ENCODE measurements at places on chromosomes 7 and 10.
A peak's percentile ranks its signal among the peaks of the same experiment; 100 is the strongest.

- DNase-seq = no peak
Observed at GRCh38 chr10:72746426-72747363, 54.8 kb downstream of the MCU start.

DNA sequence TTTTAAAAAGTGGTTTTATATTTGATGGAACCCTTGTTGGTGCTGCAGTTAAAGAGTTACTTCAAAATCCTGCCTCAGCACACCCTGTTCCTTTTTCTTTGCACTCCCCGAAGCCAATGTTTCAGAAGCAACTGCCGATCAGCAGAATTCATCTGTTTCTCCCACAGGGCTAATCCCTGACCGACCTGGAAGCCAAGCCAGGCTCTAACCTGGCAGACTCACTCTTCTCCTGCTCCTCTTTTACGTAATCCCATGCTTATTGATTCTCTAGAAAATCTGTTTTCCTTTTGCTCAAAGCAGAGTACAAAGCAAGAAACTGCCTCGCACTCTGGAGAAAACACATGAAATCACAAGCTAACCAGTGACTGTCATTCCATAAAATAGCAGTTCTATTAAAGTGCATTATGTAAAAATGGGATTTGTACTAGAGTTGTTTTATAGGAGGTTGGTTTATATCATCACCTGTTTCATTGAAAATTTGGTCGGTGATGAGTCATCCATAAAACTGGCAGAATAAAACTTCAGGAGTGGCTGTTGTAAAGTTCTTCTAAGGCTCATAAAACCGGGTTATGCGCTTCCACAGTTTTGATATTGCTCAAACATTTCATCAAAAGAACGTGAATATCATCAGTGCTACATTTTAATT, 99.9 kb downstream of the CNTNAP2 start:
- DNase-seq = no peak

DNA sequence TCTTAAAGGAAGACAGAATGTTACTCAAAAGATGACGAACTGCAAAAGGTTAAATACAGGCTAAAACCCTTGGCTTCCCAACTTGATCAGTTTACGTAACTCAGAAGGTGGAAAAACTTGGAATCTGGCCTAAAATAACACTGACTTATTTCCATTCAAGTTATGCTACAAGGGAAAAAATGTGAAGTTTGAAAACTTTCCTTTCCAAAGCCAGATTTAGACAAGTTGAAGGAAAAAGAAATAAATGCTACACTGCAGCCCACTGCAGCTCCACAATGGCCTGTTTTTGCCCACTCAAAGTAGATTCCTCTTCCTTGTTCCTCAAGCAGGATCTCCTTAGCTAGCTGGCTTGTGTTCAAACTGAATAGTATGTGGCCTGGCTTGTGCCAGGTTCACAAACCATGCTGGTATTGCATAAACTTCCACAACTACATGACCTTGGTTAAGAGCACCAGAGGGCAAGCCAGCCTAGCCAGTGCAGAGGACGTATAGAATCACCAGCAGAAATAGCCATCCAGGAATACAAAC, 166.2 kb downstream of the CPEB3 start:
- DNase-seq = no peak

DNA sequence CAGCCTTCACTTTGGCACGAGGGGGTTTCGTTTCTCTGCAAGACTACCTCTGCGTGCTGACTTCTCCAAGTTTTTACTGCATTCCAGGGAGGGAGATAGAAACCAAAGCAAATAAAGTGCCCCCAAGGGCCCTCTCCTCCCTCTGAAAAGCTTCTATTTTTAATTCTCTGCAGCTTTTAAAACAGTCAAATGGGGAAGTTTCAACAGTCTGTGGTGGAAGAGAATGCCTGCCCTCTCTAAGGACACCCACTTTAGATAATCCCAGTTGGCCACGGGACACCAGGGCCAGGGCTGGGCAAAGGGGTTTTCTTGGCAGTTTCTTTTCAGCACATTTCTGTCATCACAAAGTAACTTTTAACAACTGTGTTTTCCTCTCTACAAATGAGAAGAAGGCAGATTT, 386.7 kb upstream of the NPVF start:
- no peak for DNase-seq

GRCh38 chr10:127882801-127883459, 9.8 kb downstream of the CLRN3 start:
- DNase-seq = no peak

DNA sequence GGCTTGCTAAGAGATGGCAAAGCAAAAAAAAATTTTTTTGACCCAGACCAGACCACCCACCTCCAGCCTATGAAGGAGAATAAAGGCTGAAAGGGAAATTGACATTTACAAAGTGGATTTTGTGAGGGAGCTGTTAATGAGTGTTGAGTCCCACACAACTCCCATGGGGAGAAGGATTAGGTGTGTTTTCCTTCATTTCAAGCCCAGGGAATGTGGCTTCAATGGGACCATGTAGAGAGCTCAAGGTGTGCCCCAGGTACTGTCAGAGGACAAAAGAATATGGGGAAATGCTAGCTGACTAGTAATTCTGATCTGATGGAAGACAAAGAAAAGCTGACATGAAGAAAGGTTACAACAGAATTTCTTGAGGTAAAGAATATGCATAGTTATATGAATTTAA, 48.8 kb upstream of the COL1A2 start:
- no peak for DNase-seq

DNA sequence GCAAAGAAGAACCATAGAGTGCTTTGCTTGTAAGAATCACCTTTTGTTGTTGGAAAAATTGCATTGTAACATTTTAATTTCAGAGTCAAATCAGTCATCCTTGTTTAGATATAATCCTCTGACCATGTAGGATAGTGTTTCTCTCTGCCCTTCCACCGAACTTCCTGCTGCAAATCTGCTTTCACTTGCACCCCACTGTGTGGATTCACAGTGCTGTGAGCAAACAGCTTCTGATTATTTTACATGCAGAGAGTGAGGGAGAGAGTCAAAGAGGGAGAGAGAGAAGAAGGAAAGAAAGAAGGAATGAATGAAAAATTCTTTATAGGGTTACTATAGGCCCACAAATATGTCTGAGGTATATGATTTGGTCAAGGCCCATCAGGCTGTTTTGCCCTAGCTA, 30.0 kb upstream of the SEM1 start:
- no peak for DNase-seq

DNA sequence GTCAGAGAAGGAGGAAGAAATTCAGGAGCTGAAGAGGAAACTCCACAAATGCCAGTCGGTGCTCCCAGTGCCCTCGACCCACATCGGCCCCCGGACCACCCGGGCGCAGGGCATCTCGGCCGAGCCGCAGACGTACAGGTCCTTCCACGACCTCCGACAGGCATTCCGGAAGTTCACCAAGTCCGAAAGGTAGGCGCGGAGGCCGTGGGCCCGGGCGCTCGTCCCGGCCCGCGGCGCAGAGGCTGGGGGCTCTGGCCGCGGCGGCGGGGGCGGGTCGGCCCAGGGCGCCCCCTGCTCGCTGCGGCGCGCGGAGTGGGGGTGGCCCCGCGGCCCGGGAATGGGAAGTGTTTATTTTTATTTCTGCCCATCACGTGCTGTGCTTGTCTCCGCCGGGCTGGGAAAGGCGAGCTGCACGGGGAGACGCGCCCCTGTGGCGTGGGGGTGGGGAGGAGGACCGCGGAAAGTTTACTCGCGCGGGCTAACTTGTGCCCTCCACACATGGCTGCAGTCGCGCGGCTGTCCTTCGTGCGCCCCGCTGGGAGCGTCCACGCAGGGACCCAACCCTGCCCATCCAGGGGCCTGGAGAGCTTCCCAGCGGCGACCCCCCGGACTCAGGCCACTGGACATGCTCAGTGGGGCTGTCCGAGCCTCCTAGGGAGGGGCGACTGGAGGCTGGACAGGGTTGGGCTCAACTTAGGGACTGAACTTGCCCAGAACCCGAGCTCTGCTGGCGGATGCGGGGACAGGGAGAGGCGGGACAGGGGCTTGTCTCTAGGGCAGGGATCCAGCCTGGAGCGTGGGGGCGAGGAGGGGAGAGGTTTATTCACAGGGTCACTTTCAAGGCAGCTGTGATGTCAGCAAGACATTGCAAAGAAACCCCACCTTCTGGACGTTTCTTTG, 82.6 kb upstream of the PRKG1 start:
- no peak for DNase-seq

GRCh38 chr10:60896810-60897209, 47.2 kb downstream of the RHOBTB1 start:
- DNase-seq = no peak

GRCh38 chr7:45177801-45178200, 20.2 kb downstream of the RAMP3 start:
- no peak for DNase-seq

DNA sequence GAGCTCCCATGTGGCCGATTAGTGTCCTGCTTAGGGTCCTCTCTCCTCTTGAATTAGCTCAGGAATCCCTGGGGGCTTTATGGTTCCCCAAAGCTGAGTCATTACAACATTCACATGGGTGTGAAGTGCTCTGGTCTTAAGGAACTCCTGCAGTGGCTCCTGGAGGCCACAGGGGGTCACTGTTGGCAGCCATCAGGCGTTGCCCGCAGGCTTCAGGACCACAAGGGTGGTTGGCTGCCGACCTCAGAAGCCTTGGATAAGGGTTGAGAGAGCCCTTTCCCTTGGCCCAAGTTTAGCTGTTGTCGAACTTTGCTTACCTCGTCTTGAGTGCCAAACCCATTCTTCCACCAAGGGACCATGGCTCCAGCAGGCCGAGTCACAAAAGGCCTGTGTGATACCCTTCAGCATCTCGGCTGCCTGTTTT, 61.7 kb downstream of the SH2D4B start:
- peak; percentile 1 for DNase-seq

DNA sequence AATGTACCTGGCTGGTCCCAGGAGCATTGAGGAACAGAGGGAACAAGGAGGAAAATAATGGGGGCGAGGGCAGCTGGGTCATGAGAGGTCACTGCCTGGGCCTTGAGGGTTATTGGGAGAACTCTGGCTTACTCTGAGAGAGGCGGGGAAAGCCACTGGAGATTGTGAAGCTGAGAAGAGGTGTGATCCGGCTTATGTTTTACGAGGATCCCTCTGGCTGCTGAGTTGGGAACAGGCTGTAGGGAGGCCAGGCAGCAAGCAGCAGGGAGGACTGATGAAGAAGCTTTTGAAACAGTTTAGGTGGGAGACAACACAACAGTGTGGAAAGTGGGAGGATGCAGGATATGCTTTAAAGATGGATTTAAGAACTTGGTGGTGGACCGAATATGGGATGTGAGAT, 87.3 kb downstream of the FANK1 start:
- no peak for DNase-seq

DNA sequence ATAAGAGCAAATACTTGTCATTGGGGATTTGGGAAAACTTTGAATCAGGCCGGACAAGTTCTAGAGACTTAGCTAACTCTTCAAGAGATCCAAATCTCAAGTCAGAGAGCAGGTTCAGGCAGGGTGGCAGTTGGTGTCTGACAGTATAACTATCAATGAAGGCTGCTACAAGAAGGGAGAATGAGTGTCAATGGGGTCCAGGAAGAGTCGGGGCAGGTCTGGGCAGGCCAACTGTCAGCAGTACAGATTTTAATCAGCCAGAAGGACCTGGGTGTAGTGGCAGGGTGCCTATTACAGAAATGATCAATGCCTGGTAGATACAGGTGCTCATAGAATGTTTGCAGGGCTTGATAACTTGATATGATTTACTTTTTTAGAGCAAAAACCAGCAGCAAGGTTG, 751.1 kb downstream of the GRM8 start:
- no peak for DNase-seq

GRCh38 chr7:27639851-27640250, 22.8 kb downstream of the HIBADH start:
- DNase-seq = no peak

DNA sequence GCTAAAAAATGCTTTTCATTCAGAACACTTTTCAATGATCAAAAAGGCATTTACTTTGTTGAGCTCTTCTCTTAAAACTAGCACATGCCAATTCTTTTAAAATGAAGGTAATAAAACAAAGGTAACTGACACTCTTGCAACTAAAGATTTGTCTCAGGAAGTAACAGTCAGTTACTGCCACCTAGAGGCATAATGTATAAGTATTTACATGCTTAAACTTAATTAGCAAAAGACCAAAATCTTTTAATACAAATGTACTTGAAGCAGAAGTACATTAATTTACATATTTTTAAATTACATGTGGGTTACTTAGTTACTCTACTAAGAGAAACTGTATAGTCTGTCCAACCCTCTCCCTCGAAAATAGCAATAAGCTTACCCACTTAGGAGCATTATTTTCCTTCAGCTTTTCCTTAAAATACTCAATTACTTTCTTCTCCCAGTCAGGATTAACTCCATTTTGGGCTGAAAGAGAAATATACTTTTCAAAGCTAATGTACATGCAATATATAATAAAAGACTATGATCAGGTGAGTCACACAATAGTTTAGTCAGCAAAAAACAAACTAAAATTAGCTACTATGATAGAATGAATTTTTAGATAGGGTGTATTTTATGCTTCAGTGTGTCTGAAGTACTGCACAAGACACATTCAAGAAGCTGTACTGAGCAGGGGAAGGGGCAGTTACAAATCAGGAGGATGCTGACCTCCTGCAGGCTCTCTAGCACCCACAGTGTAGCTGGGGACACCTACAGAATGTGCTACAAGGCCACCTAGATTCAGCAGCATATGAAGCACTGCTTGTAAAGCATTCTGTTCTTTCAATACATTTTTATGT, 13.0 kb downstream of the MCMBP start:
- no peak for DNase-seq

DNA sequence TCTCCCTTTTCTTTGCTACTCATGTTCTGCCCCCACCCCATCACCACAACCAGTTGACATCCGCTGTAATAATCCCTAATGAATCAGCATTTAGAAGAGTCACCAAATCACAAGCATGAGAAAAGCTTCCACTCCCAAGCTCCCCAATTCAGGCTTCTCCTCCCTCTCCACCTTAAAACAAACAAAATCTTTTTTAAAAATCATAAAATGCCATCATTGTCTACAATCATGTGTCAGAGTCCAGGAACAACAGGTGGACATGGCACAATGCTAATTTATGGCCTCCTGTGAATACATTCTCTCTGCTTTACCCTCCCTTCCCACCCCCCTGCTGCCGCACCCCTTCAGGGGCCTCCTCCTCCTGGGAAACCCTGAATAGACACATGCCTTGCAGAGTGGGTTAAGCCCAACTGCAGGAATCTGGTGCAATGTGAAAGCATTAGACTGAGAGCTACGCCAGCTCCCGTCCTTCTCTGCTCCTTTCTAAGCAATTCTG, 3.7 kb downstream of the LRRC4 start:
- DNase-seq = no peak

GRCh38 chr10:64115908-64116643, 594.9 kb downstream of the REEP3 start:
- DNase-seq = no peak

GRCh38 chr10:108421266-108421665, 1256.8 kb upstream of the SORCS1 start:
- no peak for DNase-seq

DNA sequence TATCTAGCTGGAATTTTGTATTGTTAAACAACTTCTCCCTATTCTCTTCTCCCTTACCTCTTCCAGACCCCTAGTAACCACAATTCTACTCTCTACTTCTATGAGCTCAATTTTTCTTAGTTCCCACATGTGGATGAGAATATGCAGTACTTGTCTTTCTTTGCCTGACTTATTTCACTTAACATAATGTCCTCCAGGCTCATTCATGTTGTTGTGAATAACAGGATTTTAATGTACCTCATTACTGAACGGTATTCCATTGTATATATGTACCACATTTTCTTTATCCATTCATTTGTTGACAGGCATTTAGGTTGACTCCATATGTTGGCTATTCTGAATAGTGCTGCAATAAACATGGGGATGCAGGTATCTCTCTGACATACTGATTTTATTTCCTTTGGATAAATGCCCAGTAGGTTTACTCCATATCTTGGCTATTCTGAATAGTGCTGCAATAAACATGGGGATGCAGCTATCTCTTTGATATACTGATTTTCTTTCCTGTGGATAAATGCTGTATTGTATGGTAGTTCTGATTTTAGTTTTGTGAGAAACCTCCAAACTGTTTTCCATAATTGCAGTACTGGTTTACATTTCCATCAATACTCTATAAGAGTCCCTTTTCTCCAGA, 116.0 kb upstream of the INHBA start:
- no peak for DNase-seq

All from NCI-H187 treated with DMSO at 0.1 percent for 48 hours (cell line).